ENCODE measurements at places on chromosomes 6 and 20.
A peak's percentile ranks its signal among the peaks of the same experiment; 100 is the strongest.

DNA sequence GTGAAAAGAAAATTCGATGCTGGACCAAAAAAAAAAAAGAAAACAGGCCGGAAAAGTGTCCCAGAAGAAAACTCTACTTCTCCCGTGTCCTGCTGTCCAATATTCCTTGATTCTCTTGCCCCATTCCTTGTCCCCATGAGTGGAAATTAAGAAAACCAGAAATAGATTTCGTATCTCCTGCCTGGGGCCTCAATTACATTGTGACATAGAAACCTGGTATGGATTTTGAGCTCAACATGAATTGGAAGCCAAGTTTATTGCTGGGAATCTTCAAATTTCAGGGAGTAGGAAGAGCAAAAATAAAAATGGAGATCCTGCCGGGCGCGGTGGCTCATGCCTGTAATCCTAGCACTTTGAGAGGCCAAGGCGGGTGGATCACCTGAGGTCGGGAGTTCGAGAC lies 11.9 kb downstream of the ISM1 start:
- no peak for DNase-seq

GRCh38 chr6:89830170-89830809 lies 610 bp downstream of the CASP8AP2 start:
- DNase-seq, result no peak

DNA sequence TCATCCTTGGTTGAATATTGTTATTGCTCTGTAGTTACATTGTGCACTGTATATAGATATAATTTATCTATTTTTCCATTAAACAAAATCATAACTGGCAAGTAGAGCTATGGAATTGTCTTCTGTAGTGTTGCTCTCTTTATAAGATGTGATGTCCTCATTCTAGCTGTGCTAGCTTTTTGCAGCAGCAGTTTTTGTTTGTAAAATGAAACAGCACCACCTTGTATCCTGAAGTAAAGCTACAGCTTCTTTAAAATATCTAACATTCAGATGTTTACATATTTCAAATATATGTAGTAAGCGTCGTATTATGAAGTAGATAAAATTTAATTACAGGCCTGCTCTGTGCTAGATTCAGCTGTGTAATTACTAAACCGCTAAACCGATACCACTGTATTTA lies 328.8 kb upstream of the MANEA start:
- no peak for DNase-seq

GRCh38 chr20:46158476-46158987 lies 40.4 kb downstream of the CD40 start:
- DNase-seq, result no peak

DNA sequence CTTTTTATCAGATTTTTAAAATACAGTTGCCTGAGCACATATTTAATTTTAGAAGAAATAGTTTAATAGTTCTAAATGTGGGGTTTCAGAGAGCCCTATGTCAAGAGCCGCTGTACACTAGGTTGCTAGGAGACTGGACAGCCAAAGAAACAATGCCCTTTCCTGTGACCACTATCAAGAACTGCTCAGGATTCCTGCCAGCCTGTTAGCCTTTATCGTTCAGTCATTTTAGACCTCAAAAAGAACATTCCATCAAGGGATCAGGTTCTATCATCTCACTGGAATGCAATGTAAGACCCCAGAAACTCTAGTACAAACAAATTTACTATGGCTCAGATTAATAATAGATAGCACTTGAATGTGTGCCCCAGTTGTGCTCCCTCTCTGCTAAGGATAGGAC lies 181.2 kb upstream of the CCN2 start:
- no peak for DNase-seq

DNA sequence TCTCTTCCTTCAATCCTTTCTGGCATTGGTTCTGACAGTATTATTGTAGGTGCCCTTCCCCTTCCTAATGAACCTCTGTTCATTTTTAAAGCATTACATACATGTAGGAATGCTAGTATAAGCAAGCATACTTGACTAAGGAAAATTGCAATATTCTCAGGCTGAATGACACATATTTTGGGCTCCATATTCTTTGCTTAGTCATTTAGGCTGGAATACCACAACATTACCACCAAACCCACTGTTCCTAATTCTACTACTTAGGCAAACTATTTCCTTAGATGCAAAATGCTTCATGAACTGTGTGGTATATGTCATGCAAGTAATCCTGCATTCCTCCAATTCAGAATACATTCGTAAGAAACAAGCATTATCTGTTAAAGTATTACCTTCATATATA lies 113.9 kb downstream of the PRDM1 start:
- no peak for DNase-seq

GRCh38 chr20:63740627-63741353 lies 1.2 kb downstream of the SLC2A4RG start:
- peak; percentile 65 for DNase-seq

DNA sequence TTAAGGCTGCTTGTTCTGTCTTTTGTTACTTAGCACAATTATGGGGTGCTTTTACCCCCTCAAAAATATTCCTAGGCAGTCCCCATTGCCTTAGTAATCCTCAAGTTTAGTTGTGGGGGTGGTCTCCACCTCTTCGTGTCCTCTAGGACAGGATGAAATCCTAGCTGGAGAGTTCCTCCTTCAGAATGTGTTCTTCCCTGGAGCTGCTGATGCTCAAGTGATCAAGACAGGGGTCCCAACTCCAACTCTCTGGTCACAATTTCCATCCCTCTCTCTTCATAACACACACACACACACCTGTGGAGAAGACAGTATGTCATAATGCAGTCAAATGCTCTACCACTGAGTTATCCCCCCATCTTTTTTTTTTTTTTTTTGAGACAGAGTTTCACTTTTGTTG lies 280.7 kb downstream of the UST start:
- no peak for DNase-seq

GRCh38 chr6:150235218-150235617 lies 92.4 kb downstream of the PPP1R14C start:
- no peak for DNase-seq

GRCh38 chr6:116847227-116847626 lies 18.3 kb upstream of the GPRC6A start:
- peak; percentile 17 for DNase-seq

- DNase-seq, result no peak
These were observed 9.6 kb downstream of the HRH3 start for GRCh38 chr20:62210496-62210855.

DNA sequence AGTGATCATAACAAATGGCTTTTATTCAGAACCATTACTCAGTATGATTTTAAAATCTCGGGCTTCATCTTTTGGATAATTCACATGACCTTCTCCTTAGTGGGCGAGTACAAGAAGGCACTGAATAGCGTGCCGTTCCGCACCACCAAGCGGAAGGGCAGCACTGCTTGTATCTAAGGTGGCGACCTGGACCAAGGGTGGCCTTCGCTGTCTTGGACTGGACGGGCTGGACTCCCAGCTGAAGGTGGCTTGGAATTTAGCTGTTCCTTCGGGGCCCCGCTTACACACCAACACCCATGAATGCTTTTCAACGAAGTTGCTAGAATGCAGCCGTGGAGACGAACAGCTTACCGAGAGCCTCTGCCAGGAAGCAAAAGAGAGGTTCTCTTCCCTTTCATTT lies 168.6 kb upstream of the AGPAT4 start:
- DNase-seq, result no peak

DNA sequence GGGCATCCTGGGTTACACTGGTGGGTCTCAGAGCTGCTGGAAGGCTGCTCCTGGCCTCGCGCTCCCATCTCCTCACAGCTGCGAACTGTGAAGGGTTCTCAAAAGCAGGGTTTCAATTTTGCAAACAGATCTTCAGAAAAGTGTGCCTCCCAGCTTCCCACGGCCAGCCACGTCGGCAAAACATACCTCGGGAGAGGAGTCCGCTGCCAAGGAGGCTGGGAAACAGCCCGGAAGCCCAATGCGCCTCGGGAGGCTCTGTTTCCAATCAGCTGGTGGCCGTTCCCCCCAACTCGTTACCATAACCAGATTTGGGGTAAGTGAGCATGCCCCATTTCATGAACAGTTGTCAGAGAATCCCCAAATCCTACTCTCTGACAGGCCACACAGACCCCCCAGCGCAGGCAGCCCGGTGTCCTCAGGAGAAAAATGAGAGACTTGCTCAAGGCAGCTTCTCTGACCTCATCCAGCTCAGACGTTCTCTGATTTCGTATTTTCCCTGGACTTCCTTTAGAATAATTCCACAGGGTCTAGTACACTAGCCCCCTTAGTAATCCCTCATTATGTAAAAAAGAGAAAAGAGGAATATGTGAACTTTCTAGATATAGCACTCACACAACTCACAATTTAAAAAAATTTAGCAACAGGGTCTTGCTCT lies 98.4 kb downstream of the SNX5 start:
- no peak for DNase-seq

DNA sequence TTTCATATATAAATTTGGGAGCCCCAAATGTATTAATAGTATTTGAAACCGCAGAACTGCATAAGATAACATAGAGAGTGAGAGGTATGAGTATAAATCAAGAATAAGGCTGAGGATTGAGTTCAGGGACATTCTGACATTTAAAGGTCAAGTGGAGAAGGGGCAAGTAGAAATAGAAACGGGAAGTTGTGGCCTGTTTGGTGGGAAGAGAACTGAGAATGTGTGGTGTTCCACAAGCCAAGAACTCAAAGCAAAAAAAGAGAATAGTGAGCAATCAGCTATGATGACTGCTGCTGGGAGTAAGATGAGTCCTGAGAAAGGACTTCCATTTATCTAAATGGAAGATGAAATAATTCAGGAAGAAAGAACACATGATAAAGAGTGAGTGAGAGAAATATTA lies 418.4 kb downstream of the CD109 start:
- no peak for DNase-seq

- DNase-seq, result no peak
These were observed 1.7 kb upstream of the MMP24OS start for GRCh38 chr20:35279533-35280174.

DNA sequence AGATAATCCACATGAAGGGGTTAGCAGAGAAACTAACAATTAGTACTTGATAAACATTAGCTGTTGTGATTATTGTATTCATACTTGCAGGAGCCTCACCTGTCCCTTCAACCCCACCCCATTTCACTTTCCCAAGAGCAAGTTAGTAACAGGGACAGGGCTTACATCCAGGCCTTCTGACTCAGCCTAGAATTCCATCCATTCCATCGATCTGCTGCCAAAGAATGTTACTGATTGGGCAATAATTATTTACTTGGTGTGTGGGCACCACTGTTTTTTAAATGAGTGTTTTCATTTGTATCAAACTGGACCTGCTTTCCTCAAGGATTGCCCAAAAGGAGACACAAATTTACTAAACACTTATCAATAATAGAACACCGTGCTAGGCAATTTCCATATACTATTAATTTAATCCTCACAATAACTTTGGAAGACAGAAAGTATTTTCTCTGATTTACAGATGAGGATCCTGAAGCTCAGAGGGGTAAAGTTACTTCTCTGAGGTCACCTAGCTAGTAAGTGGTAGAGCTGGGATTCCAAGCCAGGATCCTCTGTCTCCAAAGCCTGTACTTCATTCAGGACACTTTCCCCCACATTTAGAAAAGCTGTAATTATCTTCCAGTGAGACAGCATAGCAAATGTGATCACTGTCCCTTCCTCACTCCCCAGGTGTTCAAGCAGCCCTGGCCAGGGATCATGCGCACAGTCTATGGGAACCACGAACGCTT lies 32.8 kb downstream of the GSS start:
- DNase-seq, result no peak
